ENCODE measurements at places on chromosomes 3 and 15.

DNA sequence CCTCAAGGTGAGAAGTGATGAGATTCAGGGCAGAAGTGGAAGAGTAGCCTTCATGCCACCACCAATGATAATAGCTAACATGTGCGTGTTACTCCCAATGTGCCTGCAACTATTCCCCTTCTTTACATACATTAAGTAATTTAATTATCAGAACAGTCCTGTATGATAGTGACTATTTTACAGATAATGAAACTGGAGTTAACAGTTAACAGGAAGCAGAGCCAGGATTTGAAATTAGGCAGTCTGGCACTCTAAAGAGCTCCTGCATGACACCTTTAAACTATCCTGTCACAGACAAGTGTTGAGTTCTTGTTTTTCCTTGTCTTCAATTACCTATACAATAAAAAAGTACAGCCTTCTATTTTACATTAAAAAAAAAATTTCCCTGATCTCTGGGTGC is 148.8 kb downstream of the LEKR1 start:
- DNase-seq = no peak

GRCh38 chr3:42525212-42525611 is 22.8 kb downstream of the VIPR1 start:
- DNase-seq = no peak

DNA sequence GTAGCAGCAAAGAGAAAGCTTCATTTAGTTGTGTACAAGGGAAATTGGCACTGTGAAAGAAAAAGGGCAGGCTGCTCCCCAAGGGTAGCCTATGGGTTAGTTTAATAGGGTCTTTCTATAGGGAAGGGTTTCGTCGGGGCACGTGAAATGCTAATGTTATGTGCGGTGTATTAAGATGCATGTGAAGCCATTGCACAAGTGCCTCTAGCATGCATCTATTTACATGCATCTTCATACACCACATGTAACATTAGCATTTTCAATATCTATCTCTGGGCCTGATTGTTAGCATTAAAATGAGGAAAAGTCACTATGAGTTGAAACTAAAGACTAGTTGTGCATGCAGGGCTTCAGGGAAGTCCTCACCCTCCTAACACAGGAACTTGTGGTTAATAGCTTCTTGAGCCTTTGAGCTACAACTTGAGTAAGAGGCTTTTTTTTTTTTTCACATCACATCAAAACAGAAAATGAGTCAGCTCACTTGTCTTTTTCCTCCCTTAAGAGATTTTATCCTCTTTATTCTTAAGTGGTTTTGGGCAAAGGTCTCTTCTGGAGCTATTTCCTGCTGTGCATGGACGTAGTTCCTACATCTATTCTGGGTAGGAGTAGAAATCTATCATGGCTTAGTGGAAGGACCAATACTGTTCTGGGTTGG is 613.4 kb downstream of the ZPLD1 start:
- no peak for DNase-seq

DNA sequence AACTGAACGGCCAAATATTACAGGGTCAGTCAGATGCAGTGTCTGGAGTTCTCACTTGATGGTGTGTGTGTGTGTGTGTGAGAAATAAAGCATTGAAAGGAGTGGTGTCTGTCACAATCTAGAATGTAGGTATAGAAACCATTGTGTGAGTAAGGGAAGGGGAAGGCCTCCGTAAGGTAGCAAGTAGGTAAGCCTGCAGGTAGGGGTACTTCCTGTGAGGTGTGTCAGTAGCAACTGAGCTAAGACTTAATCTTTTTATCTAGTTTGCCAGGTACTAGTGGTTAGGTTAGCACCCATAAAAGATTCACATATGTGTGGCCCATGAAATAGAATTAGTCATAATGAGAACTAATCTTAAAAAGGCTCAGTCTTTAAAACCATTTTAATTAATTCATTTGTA is 1517.8 kb downstream of the SI start:
- no peak for DNase-seq

DNA sequence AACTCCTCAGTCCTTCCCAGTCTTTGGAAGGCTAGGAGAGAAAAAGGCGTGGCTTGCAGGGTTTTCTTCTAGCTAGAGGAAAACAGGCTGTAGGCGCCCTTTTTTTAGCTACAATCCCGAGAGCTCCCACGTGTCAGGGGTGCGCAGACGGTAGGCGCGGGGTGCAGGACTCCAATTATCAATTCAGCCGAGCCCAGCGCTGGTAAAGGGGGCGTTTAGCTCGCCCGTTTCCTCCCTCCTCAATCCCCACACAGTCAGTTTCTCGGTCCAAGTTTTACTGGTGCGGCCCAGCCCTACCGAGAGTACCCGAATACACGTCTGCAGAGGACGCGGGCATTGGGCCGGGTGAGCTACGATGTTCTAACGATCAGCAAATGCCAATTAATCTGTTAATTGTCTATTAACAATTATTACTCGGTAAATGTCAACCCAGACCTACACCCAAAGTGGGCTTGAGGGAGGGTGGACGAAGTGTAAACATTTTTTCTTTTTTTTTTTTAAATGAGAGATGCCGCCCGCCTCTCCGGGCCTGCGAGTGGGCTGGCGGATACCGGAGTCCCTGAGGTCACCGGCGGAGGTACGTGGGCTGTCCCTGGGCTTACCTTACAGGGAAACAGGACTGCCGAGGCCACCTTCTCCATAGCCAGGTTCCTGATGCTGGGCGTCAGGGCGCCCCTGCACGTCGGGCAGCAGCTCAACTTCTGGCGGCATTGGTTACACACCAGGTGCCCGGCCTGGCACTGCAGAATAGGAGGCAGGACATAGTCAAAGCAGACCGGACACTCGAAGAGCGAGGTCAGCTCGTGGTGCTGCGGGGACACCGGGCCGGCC is 923 bp downstream of the SIAH2 start:
- DNase-seq = peak; percentile 62

DNA sequence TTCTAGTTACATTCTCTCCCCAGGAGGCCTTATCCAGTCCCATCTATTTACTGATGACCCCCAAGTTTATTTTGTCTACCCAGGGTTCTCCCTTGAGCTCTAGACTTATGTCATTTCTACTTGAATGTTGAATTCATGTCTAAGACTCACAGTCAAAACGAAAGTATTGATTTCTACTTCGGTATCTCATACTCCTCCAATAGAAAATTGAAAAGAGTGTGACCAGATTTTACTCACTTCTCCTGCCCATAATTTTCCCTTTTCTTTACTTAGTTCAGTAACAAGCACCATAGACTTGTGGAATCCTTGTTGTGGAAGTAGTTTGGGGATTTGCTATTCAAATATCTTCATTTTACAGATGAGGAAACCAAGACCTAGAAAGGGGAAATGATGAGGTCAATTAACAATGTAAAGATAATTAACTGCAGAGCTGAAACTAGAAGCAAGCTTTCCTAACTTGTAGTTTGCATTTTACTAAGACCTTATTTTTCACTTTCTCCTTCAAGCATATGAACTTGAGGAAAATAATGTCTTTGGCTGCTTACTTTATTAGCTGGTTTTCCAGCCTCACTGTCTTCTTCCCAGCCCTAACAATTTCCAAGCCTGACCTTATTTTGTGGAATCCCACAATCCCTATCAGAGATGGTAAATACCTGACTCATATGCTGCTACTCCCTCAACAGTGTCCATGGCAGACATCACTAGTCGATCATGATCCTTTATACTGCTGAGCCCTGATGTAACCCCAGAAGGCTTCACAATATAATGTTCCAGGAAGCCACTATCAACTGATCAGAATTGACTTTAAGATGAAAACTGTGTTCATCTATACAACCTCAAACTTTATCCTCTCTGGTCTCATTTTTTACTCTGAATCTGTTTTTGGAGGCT is 123.9 kb upstream of the AGBL1 start:
- no peak for DNase-seq

DNA sequence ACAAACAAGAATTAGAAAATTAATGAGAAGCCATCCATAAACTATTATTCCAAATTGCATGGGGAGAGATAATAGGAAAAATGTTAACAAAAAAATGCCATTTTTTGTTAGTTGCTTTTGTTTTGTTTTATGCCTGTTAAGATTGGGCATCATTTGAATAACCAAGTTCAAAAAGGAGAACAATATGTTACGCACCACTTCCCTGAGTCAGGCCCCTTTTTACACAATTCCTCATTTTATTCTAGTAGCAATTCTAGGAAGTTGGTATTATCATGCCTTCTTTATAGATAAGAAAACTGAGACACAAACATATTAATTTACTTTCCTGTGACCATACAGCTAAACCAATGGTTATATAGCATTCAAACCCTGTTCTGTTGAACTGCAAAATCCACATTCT is 736.9 kb upstream of the CCDC54 start:
- no peak for DNase-seq

GRCh38 chr15:84982301-84982920 is 755 bp downstream of the PDE8A start:
- peak; percentile 36 for DNase-seq

DNA sequence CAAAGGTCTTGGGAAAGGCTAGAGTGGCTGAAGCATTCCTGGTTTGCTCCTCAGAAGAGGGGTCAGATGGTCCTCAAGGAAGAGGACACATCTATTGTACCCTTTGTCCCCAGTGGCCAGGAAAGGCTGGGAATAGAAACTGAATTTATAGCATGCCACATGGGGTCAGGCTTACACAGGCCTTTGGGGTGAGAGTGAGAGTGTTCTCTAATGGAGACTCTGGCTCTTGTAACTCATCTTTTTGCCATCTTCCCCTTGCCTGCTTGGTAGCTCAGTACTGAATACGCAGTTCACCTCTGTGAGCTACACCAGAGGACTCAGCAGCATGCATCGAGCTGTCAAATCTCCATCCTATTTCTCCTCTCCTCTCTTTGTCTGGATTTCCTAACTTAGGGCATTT is 87.5 kb downstream of the ATP2B2 start:
- no peak for DNase-seq

DNA sequence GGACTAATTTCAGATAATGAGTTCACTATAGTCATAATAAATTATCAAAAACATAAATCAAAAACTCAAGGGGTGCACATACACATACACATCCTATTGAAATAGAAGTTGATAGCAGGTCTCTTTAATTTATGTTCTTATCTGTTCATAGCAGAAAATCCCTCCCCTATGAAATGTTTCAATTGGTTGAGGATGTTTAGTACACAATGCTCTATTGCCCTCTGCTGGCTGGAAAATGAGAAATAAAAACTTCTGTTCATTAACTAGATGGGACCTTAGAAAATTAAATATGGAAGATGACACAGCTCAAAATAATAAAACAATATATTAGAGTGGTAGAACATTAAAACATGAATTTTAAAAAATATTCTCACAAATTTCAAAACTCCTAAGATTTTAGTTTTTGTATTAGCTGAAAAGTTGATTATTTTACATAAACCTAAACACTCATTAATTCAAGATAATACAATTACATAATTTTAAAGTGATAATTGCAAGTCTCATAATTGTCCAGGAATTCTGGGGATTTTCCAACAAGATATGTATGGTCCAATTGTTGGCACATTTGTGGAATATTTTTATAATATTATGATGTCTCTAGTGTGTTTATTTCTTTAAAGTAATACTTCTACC is 735.0 kb downstream of the ROBO1 start:
- DNase-seq = no peak

DNA sequence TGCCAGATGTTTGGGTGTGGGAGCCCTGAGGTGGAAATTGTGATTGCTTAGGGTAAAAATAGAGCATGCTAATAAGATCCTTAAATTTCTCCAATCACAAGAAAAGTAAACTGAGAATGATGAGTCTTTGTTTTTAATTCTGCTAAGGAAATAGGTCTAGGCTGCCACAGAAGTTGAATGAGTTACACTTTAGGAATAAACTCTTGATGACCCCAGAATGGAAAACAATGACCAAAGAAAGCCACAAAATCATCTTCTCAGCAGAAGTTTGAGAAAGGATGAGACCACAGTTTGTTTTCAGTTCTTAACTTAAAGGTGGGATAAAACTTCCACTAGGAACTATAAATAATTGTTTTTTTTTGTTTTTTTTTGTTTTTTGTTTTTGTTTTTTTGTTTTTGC is 164.6 kb upstream of the BCL6 start:
- DNase-seq = no peak

DNA sequence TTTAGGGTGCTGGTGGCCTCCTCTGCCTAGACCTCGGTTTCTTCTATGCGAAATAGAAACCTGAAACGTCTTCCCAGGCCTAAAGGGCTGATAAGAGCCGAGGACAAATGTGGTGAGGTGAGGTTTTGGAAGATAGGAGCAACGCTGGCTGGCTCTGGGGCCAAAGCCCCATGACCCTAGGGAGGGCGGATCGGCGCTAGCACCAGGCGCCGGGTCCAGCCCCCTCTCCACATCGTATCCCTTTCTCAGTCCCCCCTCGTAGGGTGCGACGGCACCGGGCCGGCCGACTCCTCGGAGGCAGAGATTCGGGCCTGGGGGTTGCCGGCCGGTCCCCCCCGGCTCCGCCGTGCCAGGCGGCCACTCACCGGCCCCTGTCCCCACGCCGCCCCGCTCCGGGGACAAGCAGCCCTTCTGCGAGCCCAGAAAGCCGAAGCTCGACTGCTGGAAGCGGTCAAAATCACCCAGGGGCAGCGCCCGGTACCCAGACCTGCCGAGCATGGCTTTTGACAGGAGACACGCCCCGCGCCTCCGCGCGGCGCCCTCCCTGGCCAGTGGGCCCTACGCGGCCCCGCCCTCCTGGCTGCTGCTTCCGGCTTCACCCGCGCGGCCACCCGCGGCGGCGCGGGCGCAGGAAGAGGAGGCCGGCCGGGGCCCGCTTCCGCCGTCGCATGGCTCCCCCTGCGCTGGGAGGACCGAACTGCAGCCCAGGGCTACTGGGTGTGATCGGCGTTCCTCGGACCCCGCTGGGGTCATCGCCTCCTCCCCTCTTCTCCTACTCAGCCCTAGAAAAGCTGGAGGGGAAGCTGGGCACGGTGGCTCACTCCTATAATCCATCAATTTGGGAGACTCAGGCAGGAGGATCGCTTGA is at the start of gene STOML1:
TSS of gene STOML1 (minus strand) at position 570 of the 868 bp plus-strand sequence. CDS start at position 498, 72 bp downstream.
- DNase-seq = peak; percentile 93

DNA sequence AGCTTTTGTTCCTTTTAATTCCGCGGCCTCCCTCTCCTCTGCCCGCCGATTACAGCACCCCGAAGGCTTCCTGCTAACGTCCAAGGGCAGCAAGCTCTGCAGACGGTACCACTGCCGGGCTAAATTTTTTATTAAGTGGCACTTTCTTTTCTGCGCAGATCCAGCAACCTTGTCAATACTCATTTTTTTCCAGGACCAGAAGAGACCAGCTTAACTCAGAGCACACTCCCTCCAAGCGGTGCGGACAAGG is 542 bp upstream of the MEIS2 start:
- no peak for DNase-seq

- no peak for DNase-seq
Measured at GRCh38 chr3:197050511-197050910, 20.9 kb upstream of the MELTF start.

DNA sequence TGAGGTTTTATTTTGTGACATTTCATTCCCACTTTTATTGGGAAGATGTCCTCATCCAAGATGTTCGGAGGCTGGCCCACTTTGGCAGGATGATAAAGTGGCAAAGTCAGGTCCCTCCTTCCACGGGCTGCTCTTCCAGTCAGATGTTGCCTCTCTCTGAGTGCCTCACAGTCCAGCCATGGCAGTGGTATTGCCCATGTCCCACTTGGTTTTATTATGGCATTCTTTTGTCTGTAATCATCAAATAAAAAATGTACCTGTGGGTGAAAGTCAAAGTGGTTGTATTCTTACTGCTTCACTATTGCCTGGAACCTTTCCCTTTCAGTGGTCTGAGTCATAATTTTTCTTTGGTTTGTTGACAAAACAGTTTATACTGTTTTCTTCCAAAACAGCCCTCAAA is 20.2 kb downstream of the ARNT2 start:
- DNase-seq = no peak

Measured in mucosa of gallbladder (tissue), 1 donor.